ENCODE measurements at places on chromosomes 7 and 10.

GRCh38 chr7:47239034-47239433, 342.9 kb downstream of the TNS3 start:
- DNase-seq, result no peak

DNA sequence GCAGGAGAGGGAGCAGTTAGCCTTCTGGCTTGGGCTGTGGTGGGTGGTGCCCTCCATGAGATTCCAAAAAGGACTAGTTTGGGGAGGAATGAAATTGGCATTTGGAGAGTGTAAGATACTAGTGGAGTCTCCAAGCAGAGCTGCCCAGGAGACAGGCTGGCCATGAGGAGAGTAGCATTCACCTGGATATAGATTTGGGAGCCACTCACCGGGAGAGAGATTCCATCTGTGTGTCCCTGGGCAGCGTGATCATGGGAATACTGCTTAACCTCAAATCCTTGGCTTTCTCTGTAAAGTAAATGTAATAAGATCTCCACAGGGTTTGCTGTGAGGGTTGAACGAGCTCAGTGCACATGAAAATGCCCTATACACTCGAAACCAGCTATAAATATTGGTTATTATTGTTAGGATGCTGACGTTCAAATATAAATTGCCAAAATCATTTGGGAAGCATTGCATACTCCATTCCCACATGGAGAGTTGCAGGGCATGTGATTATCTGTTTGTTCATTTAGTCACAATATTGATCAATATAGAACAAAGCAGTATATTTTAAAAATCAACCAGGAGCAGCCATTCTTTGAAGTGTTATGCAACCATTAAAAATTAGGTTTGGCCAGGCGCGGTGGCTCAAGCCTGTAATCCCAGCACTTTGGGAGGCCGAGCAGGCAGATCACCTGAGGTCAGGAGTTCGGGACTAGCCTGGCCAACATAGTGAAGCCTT, 143.7 kb downstream of the CUX1 start:
- no peak for DNase-seq

DNA sequence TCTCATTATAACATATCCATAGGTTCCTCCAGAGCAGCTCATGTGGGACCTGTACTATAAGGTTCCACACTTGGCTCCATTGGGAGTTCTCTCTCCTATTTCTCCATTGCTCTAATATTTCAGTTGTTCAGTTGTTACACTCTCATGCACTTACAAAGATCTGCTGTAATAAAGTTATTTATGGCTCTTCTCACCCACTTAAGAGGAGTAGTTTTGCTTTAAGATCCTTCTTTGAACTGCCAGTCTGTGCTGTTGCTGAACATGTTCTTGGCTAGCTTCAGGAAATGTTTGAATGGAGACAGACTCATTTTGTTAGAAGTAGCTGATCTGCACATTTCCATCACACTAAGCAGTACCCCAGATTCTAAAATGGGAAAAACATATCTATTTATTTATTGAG, 250.1 kb downstream of the CDK14 start:
- no peak for DNase-seq

GRCh38 chr10:94037286-94037685, 43.6 kb downstream of the PLCE1 start:
- no peak for DNase-seq

- no peak for DNase-seq
These were observed 57.5 kb upstream of the CHST15 start for GRCh38 chr10:124150807-124151417.

DNA sequence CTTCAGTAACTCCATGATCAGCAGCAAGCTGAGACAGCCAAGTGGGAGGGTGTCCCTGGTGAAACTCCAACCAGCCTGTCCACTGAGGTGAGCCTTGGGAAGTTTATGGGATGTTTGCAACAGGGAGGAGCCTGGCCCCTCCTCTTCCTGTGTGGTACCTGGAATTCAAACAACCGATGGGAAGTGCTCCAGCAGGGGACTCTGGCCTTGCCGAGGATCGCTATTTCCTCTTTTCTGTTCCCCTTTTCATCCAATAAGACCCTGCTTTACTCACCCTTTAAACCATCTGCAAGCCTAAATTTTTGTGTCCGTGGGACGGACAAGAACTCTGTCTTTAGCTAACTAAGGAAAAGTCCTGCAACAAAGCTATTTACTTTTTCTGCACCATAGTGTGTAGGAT, 491.1 kb upstream of the ZMIZ1 start:
- DNase-seq, result no peak

DNA sequence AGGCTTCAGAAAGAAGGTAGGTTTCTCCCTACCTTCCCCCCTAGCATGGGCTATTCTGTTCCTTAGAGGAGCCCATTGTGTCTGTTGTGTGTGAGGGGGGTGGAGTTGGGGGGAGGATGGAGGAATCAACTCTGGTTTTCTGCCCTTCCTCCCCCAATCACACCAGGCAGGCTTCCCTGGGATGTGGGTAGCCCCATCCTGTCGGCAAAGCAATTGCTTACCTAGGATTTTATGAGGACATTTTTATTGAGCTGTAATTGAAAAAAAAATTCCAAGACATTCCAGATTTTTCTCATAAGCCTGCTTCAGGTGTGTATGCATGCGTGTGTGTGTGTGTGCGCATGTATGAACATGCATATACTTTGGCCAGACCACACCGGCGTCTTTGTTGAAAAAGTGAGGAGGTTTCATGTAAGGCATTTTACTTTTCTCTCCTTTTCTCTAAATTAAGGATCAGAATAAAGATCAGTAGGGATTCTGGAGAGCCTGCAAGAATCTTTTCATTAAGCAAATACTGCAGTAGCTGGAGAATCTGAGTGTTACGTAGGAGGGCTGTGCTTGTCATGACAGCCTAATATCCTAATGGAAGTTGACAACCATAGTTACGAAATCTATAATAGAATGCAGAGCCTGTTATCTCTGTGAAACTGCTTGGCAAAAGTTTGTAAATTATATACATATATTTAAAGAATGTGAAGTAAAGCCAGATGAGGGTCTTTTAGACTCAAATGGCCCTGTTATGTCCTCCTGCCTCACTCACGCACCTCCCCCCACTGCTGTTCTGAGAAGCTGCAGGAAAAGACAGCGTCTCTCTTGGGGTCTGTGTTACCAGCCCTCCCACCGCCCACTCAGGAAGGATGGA, 27.3 kb upstream of the SAMD8 start:
- no peak for DNase-seq

DNA sequence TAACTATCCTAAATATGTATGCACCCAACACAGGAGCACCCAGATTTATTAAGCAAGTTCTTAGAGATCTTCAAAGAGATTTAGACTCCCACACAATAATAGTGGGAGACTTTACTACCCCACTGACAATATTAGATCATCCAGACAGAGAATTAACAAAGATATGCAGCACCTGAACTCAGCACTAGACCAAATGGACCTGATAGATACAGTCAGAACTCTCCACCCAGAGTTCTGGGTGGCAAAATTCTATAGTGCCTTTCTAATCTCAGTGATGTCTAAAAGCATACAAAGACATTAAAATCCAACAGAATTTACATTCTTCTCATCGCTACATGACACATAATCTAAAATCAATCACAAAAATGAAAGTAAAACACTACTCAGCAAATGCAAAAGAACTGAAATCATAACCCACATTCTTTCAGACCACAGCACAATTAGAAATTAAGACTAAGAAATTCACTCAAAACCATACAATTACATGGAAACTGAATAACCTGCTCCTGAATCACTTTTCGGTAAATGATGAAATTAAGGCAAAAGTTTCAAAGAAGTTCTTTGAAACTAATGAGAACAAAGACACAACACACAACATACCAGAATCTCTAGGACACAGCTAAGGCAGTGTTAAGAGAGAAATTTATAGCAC, 183.2 kb downstream of the AGMO start:
- DNase-seq, result no peak

- DNase-seq, result no peak
These were observed 145.0 kb downstream of the RNF216 start for GRCh38 chr7:5636446-5636835.

DNA sequence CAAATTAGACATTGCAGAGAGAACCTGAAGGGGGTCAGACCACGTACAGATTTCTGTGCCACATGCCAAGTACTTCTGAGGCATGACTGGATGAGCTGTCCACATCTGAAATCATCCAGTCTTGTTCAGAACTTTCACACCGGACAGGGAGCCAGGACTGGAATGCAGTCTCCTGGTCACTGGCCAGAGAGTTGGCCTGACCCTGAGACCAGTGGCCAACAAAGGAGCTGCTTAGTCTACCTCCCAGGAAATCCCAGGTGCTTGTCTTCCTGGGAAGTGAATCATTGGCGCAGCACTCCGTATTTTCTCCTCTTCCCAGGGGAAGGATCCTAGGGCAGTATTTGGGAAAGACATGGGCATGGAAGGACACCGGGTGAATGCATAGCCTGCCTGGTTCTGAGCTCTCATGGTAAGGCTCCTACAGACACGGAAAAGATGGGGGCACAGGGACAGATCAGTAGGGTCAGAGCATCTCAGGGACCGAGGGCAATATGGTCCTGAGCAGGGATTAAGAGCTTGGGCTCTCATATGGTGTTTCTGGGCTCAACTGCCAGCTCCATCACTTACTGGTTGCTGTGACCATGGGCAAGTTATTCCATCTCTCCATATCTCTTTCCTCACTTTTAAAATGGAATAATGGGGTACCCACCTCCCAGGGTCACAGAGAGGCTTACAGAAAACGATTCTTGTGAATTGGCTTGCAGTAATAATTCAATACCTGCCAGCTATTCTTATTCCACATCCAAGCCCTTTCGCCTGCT, 1.3 kb upstream of the SCD start:
- DNase-seq, result no peak

GRCh38 chr10:122276611-122277208, 5.6 kb downstream of the BTBD16 start:
- DNase-seq, result no peak

- DNase-seq, result no peak
These were observed 52.8 kb upstream of the CHST3 start for GRCh38 chr10:71911296-71911953.

DNA sequence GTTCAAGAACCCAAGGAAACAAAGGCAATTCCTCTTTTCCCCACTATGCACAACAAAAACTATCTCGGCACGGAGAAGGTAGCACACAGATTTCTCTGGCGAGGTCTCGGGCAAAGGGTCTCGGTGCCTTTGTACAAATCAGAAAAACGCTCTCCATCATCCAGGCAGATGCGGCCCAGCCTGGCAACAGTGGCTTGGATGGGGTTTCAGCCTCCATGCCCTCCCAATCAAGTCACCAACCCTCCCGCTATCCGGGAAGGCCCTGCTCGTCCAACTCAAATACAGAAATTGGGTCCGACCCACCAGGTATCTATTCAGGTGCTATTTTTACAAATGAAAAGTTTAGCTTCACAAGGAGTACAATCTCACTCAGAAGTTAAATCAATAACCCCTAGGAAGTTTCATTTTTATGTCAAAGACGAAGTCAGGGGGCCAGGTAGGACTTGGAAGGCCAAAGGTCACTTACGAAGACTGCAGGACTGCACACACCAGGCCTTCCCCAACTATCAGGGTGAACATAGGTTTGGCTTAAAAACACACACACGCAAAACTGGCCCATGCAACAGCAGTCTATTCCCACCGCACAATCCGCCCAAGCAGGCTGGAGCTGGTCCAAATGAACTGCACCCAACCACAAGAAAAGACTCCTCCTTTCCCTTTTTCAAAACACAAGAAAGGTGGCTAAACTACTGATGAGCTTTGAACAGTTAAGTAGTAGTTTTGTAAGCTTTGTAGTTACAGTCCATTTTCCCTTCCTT, 43.0 kb downstream of the GNA12 start:
- DNase-seq, result no peak
